ENCODE measurements at places on chromosomes 4 and X. TPM values are rescaled to one million over a fixed set of nuclear protein-coding genes. Genes with fewer than 3 reads are reported as not detected.

ANK2 gene
- total RNA-seq, result 51.7 TPM

FSTL5 gene
- total RNA-seq, result not detected

GRCh38 chr4:180766944-180767729 lies 1476.1 kb upstream of the TENM3 start:
- no peak for DNase-seq

- no peak for DNase-seq
Observed at GRCh38 chr4:83358410-83358809, 23.8 kb upstream of the HPSE start.

GATA1 gene
- not detected for total RNA-seq

GRCh38 chr4:153634738-153635353 lies 49.2 kb upstream of the TLR2 start:
- peak; percentile 44 for DNase-seq

GRCh38 chr4:52638717-52639116 lies 20.4 kb downstream of the USP46 start:
- DNase-seq, result no peak

- no peak for DNase-seq
Observed at GRCh38 chrX:9195199-9195880, 161.4 kb upstream of the FAM9B start.

- no peak for DNase-seq
Observed at GRCh38 chr4:118954246-118954645, 65.6 kb downstream of the SYNPO2 start.

DNA sequence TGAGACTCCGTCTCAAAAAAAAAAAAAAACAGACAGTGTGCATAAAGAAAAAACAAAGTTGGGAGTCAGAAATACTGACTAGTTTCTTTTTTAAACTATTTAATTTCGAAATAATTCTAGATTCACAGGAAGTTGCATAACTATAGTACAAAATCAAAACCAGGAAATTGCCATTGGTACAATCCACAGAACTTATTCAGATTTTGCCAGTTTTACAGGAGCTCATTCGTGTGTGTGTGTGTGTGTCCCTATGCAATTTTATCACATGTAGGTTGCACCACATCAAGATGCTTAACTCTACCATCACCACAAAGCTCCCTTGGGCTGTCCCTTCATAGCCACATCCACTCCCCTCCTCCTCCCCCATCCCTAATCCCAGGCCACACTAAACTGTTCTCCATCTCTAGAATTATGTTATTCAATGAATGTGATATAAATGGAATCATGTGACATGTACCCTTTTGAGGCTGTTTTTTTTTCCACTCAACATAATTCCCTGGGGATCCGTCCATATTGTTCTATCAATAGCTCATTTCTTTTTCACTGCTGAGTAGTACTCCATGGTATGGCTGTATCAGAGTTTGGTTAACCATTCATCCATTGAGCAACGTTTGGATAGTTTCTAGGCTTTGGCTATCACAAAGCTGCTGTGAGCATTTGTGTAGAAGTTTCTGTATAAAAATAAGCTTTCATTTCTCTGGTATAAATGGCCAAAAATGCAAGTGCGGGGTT lies 16.3 kb upstream of the DDX3X start:
- no peak for DNase-seq

DNA sequence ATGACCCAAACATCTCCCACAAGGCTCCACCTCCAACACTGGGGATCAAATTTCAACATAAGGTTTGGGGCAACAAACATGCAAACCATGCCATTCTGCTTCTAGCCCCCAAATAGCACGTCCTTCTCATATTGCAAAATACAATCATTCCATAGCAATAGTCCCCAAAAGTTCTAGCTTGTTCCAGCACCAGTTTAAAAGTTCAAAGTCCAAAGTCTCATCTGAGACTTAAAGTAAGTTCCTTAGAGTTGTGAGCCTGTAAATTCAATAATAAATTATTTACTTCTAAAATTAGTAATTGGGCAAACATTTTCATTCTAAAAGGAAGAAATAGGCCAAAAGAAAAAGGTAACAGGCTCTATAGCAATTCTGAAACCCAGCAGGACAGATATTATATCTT lies 8.9 kb upstream of the TASL start:
- DNase-seq, result no peak

- no peak for DNase-seq
Observed at GRCh38 chr4:32037399-32037798, 1317.2 kb downstream of the PCDH7 start.

TRAPPC2 gene
- 37.9 TPM for total RNA-seq

DNA sequence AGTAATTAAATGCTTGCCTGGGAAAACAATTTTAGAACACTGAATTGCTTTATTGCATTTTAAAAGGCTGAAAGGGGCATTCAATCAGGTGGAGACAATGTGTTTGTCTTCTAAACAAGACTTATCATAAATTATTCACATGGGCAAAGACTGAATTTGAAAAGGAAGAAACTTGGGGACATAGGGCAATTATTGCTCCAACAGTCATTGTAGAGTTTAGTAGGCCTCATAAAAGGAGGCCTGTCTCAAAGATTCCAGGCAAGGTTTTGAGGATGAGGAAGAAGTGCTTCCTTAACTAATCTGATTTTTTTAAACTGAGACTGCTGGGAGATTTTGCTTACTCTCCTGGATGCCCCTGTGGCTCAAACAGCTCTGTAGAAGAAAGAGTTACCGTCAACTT lies 174.4 kb upstream of the RPS6KA3 start:
- DNase-seq, result no peak

DNA sequence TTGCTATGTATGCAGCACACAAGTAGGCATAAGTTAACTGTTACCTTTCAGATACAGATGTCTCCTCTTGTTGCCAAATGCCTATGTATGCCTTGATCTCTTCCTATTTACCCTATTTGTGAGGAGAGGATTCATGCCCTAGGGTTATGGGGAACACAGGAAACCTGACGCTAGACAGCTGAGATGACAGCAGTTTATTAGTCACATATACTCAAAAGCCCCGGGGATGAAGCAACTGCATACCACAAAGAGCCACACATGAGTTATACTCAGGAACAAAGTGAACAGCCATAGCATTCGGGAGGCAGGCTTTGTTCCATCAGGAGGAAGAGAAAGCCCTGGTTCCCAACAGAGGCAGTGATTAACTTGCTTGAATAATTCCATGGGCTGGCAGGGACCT lies 1011.7 kb upstream of the PCDH7 start:
- DNase-seq, result no peak

- no peak for DNase-seq
Observed at GRCh38 chrX:40088803-40089540, 8.8 kb downstream of the BCOR start.

EDNRA gene
- total RNA-seq, result 19.6 TPM

ACE2 gene
- not detected for total RNA-seq

- no peak for DNase-seq
Observed at GRCh38 chrX:123918106-123918721, 43.3 kb upstream of the STAG2 start.

- no peak for DNase-seq
Observed at GRCh38 chr4:97670703-97671269, 472.5 kb downstream of the STPG2 start.

- DNase-seq, result no peak
Observed at GRCh38 chrX:123190096-123190495, 6.0 kb downstream of the GRIA3 start.

NXT2 gene
- not detected for total RNA-seq

- DNase-seq, result no peak
Observed at GRCh38 chr4:70994069-70994366, 569 bp downstream of the DCK start.

DNA sequence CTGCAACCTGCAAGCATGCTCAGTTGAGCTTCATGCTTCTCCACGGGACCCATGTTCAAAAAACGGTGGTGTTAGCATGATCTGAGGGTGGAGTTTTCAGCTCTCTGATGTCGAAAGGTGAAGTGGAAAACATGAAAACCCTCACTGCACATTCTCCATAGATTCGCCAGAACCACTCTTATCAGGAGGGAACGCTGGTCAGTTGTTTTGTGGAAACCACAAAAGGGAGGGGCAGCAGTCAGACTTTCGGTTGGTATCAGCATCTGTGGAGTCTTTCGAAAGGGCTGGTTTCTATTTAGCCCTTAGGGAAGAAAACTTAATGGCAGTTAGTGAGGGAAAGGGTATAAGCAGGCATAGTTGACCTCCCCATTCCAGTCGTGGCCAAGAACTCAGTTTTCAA lies 12.6 kb downstream of the PPA2 start:
- peak; percentile 78 for DNase-seq
